Renal pelvis (tissue), 12 donors: ENCODE measurements at places on chromosomes 11 and 22.

GRCh38 chr11:127806501-127806900, 780.9 kb downstream of the ETS1 start:
- DNase-seq: no peak

GRCh38 chr11:1351278-1351937, 38.3 kb upstream of the BRSK2 start:
- DNase-seq: no peak

- no peak for DNase-seq
These were observed 806 bp upstream of the SAAL1 start for GRCh38 chr11:18106688-18107087.

DNA sequence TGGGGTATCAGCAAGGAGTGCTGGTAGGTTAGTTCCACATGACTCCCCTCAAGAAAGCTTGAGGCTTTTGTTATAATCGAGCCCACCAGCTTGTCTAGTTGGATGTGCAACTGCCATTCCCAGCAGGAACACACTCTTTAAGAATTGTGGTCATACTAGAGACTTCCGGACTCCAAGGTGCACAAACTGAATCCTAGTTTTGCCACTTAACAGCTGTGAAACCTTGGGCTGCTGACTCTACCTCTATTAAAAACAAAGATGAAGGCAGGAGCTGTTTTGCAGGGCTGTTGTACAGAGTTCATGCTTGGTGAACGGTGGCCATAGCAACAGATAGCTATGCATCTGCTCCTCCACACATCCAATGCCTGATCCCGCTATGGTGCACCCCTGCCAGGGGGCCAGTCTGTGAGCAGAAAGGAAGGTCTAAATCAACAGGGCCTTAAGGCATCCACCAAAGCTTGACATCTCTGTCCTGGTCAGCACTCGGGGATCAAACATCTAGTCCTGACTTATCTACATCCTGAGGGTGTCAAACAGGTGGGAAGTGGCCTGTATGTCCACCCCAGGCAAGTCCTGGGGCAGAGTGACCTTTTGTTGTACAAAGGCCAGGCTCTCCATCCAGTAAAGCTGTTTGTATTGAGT, 36.4 kb downstream of the DKK3 start:
- DNase-seq: peak; percentile 49

- DNase-seq: no peak
These were observed 8.8 kb downstream of the KRTAP5-5 start for GRCh38 chr11:1638344-1638743.

- DNase-seq: no peak
These were observed 21.0 kb downstream of the WEE1 start for GRCh38 chr11:9594267-9595046.

- no peak for DNase-seq
These were observed 1.8 kb upstream of the TMEM86A start for GRCh38 chr11:18696638-18697225.
